PC-3 (cell line): ENCODE measurements at places on chromosomes 5 and 9. TPM values are rescaled to one million over a fixed set of nuclear protein-coding genes. Genes with fewer than 3 reads are reported as not detected.
A peak's percentile ranks its signal among the peaks of the same experiment; 100 is the strongest.

The PCDHGB3 gene
- total RNA-seq: 1.2 and 1.3 TPM in 2 replicates

The SPATA6L gene
- 1.4 TPM in 1 of 2 replicates, not detected in the other for total RNA-seq

DNA sequence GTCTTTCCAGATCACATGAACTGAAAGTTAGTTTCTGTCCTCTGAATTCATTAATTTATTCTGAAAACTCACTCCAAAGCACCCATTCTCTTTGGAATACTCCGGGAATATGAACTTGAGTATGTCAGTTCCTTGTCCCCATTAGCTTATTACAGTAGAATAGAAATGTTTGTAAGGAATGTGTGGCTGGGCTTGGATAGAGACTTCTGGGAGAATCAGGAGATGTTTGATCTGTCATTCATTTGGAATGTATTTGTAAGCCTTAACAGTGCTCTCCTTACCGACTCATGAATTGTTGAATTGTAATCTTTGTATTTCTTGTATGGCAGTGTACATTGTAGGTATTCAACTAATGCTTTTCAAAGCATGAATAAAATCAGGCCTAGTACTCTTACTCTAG, 548.4 kb downstream of the LRRC70 start:
- DNase-seq: peak; percentile 67

DNA sequence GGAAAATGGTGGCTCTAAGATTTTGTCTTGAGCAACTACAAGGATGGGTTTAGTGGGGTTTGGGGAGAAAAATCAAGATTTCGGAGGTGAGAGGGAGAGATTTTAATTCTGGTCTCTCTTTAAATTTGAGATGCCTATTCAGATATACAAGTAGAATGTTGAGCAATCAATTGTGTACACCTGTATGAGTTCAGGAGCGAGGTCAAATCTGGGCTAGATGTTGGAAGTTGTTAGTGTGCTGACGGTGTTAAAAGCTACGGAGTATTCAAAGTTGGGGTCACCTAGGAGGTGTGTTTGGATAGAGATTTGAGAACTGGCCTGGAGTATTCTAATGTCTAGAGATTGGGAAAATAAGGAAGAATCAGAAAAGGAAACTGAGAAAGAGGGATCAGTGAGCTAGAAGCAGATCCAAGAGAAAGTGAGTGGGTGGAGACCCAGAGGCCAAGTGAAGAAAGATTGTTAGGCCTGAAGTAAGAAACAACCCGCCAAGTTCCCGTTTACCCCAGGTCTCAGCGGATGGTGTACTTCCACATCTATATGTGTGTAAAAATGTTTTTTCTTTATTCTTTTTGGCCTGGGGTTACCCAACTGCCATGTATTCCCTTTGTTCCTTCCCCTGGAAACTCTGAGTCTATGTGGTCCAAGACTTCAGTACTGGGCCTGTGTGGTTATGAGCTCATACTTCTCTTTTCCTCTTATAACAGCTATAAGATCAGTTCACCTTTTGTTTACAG, 11.9 kb upstream of the ARHGAP26 start:
- no peak for DNase-seq

GRCh38 chr5:5146530-5147160, 6.5 kb downstream of the ADAMTS16 start:
- no peak for DNase-seq
